Neural crest cell (in vitro differentiated cells): ENCODE measurements at places on chromosomes 11 and 22.

DNA sequence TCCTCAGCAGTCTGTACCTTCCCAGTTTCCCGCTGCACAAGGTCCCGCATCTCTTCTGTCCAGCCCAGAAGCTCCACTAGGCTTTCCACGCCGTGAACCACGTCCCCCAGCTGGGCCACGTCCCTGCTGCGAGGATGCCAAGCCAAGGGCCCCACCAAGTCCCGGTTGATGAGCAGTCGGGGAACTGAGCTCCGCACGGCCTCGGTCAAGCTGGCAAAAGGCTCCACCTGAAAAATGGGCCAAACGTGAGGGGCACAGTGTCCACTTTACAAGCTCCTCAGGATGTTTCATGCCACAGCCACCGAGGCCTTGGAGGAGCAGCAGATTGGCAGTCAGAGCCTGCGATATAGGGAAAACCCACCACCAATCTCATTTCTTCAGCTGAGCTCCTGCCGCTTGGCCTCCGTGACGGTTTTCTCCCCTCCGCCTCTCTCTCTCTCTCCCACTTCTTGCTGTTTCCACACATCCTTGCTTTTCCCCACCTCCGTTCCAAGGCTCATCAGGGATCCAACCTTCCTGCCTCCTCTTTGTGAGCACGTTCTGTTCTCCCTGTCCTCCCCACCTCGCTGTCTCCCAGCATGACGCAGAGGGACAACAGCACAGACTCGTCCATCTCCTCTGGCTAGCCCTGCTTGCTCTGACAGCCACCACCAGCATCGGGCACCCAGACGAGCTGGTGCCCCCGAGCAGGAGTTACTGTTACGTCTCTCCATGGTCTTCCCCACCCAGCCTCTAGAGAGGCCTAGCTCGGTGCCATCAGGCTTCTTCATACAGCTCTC, 11.5 kb downstream of the RIC8A start:
- no peak overlapping the region for H3K27ac ChIP-seq
- H3K36me3 ChIP-seq, result no peaks in the 10 kb centered on the region
- H3K4me3 ChIP-seq, result no peak overlapping the region
- DNase-seq, result no peak
- no peaks in the 10 kb centered on the region for H3K4me1 ChIP-seq

- H3K4me1 ChIP-seq, result peaks cover 15% of the 10 kb centered on the region
- DNase-seq, result no peak
- no peaks in the 10 kb centered on the region for H3K36me3 ChIP-seq
- no peak overlapping the region for H3K4me3 ChIP-seq
- H3K27me3 ChIP-seq, result no peaks in the 10 kb centered on the region
Measured at GRCh38 chr11:122696662-122697061, 41.1 kb downstream of the UBASH3B start.

GRCh38 chr11:133941546-133941945, 15.2 kb downstream of the IGSF9B start:
- no peak for DNase-seq
- H3K36me3 ChIP-seq, result peaks cover 12% of the 10 kb centered on the region
- no peak overlapping the region for H3K4me3 ChIP-seq
- H3K4me1 ChIP-seq, result peaks cover 18% of the 10 kb centered on the region
- peaks cover 10% of the 10 kb centered on the region for H3K27me3 ChIP-seq

DNA sequence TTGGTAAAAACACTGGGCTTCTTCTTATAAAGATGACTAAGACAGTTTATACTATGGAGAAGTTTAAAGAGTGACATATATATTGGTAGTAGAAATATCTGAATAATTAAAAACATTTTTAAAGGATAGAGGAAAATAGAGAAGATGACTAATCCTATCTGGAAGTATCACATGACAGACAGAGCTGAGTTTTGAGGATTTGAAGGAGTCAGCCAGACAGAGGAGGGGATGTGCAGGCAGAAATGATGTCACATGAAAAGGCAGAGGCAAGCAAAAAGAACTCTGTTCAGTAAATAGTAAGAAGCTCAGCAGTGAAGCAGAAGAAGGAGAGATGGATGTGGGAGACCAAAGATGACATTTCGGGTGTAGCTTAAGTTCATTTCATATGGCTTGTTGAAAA, 1.6 kb downstream of the OR10A2 start:
- H3K27ac ChIP-seq, result no peak overlapping the region
- no peaks in the 10 kb centered on the region for H3K36me3 ChIP-seq
- no peak overlapping the region for H3K4me3 ChIP-seq
- DNase-seq, result no peak

GRCh38 chr11:36447514-36447913, 62.6 kb downstream of the TRAF6 start:
- no peak overlapping the region for H3K4me3 ChIP-seq
- H3K27me3 ChIP-seq, result no peaks in the 10 kb centered on the region
- H3K36me3 ChIP-seq, result peaks cover 13% of the 10 kb centered on the region
- DNase-seq, result no peak

DNA sequence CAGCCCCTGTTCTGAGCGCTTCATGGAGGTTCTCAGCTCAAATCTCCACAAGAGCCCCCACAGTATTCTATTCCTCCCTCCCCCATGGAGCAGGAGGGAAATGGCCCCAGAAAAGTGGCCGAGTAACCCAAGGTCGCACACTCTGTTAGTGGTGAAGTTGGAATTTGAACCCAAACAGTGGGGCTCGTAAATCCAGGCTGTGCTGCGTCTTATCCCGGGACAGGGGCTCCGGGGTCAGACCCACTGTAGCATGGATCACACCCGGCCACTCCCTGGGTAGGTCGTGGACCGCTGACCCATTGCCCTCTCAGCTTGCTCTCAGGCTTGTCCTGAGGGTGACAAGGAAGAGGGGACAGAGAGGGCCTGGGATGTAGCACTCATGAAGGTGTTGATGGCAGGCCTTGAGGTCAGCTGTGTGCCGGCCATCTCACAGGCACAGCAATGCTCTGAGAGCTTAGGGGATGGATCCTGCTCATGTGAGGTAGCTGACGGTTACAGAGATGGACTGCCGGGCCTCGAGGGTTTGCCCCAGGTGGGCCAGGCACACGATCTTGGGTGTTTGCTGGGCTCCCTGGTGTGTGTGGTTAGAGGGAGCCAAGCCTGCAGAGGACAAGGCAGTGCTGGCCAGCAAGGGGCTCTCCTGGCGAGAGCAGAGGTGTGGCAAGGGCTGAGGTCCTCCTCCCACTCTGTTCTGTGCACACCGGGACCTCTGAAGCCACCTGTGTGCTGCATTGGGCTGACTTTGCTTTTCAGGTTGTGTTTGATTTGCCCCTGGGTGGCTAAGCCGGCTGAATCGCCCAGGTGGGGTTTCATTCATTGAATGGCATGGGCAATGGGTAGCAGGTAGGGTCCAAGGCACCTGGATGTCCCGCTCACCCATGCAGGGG, 2.3 kb upstream of the FGF19 start:
- peaks cover 17% of the 10 kb centered on the region for H3K4me1 ChIP-seq
- H3K27me3 ChIP-seq, result peaks cover 82% of the 10 kb centered on the region
- H3K36me3 ChIP-seq, result no peaks in the 10 kb centered on the region
- peak overlapping the region; percentile 64 for H3K4me3 ChIP-seq

- no peak for DNase-seq
- H3K27me3 ChIP-seq, result no peaks in the 10 kb centered on the region
- H3K4me1 ChIP-seq, result no peaks in the 10 kb centered on the region
- H3K4me3 ChIP-seq, result no peak overlapping the region
- H3K27ac ChIP-seq, result no peak overlapping the region
Measured at GRCh38 chr22:17243524-17243923, 24.3 kb upstream of the ADA2 start.

GRCh38 chr11:5691964-5692361, 2.4 kb downstream of the TRIM22 start:
- DNase-seq, result no peak
- H3K27ac ChIP-seq, result no peak overlapping the region
- H3K36me3 ChIP-seq, result peaks cover 3% of the 10 kb centered on the region

DNA sequence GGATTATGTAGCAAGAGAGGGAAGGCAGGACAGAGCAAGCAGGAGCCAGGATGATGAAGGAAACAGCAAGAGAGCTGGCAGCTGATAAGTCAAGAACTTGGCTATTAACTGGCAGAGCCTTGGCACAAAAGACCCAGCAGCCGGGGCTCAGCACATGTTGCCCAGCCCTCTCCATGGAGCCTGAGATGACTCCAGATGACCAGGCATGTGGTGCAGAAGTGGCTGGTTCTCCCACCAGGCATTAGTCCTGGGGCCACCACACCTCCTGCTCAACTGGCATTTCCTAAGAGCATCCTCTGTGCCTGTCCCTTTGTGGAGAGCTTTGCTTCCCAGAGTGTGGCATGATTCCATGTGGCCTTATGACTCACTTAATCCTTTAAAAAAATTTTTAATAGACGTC, 522.6 kb downstream of the MN1 start:
- DNase-seq, result no peak
- H3K27me3 ChIP-seq, result no peaks in the 10 kb centered on the region
- H3K27ac ChIP-seq, result no peak overlapping the region
- H3K4me3 ChIP-seq, result no peak overlapping the region

DNA sequence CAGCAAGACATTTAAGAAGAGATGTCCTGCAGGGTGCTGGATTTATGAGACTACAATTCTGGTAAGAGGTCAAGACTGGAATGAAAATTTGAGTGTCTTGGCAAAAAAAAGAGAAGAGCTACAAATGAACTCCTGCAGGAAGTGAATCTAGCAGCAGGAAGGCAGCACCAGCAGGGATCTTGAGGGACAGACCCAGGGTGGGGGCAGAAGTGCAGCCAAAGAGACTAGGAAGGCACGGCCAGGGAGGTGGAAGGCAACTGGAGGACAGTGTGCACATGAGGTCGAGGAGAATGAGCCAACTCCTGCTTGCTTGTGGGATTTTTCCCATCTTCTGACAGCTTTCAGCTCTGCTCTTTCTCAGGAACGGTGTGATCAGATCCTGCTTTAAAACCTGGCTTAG, 263.2 kb downstream of the BUD13 start:
- H3K36me3 ChIP-seq, result no peaks in the 10 kb centered on the region
- no peak for DNase-seq
- H3K4me1 ChIP-seq, result peaks cover 22% of the 10 kb centered on the region

GRCh38 chr11:34915136-34916014, 804 bp downstream of the APIP start:
- H3K27me3 ChIP-seq, result no peaks in the 10 kb centered on the region
- H3K4me3 ChIP-seq, result peak overlapping the region; percentile 100

DNA sequence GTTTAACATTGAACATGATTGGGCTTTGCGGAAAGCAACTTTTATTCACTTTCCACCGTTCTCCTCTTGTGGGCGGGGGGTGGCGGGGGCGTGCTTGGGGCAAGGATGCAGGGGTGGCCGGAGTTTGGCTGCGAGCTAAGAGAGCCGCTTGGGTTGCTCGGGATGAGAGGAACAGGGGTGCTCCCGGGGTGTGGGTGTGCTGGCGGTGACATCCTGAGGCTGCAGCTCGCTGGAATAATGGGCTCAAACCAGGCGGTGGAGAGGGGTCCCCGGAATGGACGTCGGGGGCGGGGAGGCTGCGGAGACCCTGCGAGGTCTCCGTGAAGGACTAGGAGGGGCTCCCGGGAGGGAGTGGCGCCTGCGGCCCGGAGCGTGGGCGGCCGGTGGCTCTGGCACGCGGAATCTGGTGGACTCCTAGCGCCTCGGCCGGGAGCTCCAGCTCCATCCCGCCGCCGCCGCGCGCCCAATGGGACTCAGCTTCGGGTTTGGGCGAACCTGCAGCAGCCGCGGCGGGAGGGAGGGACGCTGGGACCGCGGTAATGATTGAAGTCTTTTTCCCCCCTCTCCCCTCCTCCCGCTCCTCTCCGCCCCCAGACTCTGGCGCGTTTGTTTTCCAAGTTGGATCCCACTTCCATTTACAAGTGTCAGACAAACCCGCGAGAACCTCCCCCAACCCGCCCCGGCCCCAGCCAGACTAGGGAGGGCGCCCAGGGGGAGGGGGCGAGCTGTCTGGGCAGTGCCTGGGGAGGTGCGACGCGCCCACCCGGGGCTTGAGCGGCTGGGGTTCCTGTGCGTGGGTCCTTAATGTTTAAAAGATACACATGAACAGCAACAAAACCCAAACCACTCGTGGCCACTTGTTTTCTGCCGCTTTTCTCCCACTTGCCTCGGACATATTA, 2.0 kb downstream of the FAT3 start:
- peak overlapping the region; percentile 68 for H3K27ac ChIP-seq
- H3K4me1 ChIP-seq, result peaks cover 59% of the 10 kb centered on the region
- H3K36me3 ChIP-seq, result no peaks in the 10 kb centered on the region
- peak; percentile 50 for DNase-seq

DNA sequence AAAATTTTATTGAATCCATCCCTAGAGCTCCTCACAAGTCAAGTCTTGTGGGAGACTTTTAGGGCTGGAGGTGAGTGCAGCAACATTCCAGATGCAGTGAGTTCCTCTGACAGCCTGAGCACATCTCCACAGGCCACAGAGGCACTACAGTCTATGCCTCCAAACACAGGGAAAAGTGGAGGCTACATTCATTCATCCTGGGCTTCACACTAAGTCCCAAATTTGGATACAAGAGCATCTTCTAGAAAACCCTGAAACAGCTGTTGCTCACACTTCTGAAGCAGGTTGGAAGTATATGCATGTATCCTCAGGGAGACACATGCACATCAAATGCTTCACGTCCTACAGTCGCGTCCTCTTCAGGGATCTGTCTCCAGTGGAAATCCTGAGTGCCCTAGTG, 1.2 kb downstream of the CD3D start:
- no peak overlapping the region for H3K4me3 ChIP-seq
- no peak for DNase-seq
- no peaks in the 10 kb centered on the region for H3K4me1 ChIP-seq
- peaks cover 64% of the 10 kb centered on the region for H3K27me3 ChIP-seq

DNA sequence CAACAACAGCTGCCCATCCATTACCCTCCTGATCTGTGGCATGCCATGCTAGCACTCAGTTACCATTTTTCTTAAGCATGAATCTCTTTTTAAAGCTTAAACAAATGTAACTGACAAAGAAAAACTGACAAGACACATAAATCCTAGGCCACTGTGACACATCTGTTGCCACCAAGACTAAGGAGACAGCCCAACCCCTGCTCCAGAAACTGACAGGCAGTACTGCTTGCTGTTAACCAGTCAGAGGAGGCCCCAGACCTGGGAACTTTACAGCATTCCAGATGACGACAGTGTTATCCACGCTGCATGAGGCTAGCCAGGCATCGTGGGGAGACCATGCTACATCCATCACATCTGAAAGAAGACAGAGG, 33.8 kb downstream of the HIRA start:
- no peak overlapping the region for H3K27ac ChIP-seq
- H3K27me3 ChIP-seq, result no peaks in the 10 kb centered on the region
- no peak for DNase-seq
- no peaks in the 10 kb centered on the region for H3K4me1 ChIP-seq

DNA sequence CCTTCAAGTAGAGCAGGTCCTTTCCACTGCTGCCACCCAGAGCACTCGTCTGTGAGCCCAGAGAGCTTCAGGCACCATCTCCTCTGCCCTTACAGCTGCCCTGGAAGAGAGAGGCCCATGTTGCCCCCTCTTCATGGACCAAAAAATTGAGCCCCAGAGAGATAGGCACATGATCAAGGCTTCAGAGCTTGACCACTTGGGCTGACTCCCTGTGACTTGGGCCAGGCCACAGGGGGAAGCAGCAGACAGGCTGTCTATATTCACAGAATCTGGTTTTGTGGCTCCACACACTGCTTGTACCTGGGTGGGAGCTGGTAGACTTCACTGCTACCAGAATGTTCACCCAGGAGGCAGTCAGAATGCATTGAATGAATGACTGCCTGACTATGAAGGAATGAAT, 58.2 kb downstream of the SMIM38 start:
- DNase-seq, result no peak
- peaks cover 23% of the 10 kb centered on the region for H3K4me1 ChIP-seq
- peaks cover 3% of the 10 kb centered on the region for H3K27me3 ChIP-seq
- no peak overlapping the region for H3K4me3 ChIP-seq
